Iris pigment epithelial cell (primary cell): ENCODE measurements at places on chromosomes 1 and 21.

- DNase-seq, result no peak
These were observed 78.1 kb downstream of the RERE start for GRCh38 chr1:8739377-8739776.

DNA sequence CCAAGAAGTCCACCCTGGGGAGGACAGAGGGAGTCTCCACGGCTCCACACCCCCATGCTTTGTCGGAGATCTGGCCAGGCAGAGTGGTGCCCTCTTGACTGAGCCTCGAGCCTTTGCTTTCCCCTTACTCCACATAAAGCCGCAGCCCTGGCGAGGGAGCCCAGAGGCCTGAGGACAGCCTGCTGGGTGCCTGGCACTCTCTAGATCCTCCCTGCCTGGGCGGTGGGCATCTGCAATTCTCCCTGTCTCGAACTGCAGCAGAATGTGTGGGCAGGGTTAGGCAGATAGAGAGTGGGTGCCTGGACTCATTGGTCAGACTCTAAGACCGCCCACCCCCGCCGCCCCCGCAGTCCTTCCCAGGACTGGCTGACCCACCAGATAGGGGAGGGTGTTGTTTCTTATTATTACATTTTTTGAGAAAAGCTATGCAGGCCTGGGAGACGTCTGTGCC lies 13.9 kb downstream of the EPHX1 start:
- no peak for DNase-seq

DNA sequence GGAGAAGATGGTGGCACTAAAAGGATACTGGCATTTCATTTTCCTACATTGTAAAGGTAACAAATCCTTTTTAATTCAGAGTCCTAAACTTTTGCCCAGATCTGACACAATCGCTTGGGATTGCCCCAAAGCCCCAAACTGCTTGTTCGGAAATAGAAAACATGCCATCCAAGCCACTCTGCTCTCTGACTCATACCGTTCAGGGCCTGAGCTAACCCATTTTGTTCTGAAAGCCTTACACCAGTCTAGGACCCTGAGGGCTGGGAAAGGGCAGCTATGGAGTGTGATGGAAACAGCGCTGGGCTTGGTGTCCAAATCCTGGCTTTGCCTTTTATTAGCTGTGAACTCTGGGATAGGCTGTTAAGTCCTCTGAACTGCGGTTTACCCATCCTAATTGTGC lies 159.4 kb upstream of the UBE2U start:
- DNase-seq, result peak; percentile 88

GRCh38 chr1:234842726-234843641 lies 233.0 kb upstream of the IRF2BP2 start:
- no peak for DNase-seq

DNA sequence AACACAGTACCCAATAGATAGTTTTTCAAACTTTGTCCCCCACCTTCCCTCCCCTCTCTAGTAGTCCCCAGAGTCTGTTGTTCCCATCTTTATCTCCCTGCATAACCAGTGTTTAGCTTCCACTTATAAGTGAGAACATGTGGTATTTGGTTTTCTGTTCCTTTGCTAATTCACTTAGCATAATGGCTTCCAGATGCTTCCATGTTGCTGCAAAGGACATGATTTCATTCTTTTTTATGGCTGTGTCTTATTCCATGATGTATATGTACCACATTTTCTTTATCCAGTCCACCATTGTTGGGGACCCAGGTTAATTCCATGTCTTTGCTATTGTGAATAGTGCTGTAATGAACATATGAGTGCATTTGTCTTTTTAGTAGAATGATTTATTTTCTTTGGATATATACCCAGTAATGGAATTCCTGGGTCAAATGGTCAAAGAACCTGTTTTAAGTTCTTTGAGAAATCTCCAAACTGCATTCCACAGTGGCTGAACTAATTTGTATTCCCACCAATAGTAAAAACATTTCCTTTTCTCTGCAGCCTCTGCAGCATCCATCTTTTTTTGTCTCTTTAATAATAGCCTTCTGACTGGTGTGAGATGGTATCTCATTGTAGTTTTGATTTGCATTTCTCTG lies 126.0 kb downstream of the AK5 start:
- peak; percentile 34 for DNase-seq

DNA sequence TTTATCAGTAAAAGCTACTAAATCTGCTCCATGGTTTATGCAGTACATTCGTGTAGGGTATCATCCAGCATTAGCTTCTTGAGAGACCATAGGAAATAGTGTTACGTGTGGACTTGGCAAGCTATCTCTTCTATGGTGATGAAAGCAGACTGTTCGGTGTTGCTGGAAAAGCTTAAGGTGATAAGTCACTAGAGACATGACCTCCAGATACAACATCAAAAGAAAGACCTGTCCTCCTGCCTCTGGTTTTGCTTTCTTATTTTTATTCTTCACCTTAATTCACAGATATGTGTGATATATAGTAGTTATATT lies 53.5 kb upstream of the S1PR1 start:
- DNase-seq, result peak; percentile 88

DNA sequence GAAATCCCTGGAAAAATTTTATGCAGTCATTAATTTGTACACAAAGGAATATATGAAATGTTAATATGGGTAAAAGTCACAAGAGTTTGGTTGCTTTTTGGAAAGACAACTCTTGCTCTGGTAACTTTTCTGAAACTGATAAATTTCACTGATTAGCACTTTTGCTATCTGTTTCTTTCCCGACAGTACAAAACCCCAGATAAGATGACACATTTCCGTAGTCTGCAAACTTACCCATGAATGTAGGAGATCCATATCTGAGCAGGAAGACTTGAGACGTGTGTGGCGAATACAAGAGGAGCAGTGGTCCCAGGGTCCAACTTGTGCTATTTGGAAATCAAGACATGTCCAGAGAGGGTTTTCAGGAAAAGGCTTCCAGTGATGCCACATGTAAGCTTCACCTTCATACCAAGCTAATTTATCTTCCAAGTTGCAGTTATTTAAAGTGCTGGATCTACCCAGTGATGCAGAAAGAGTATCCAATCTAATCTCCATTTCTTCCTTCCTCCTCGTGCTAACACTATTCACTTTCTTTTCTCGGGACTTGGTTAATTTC lies 35.9 kb upstream of the SAMSN1 start:
- DNase-seq, result no peak

DNA sequence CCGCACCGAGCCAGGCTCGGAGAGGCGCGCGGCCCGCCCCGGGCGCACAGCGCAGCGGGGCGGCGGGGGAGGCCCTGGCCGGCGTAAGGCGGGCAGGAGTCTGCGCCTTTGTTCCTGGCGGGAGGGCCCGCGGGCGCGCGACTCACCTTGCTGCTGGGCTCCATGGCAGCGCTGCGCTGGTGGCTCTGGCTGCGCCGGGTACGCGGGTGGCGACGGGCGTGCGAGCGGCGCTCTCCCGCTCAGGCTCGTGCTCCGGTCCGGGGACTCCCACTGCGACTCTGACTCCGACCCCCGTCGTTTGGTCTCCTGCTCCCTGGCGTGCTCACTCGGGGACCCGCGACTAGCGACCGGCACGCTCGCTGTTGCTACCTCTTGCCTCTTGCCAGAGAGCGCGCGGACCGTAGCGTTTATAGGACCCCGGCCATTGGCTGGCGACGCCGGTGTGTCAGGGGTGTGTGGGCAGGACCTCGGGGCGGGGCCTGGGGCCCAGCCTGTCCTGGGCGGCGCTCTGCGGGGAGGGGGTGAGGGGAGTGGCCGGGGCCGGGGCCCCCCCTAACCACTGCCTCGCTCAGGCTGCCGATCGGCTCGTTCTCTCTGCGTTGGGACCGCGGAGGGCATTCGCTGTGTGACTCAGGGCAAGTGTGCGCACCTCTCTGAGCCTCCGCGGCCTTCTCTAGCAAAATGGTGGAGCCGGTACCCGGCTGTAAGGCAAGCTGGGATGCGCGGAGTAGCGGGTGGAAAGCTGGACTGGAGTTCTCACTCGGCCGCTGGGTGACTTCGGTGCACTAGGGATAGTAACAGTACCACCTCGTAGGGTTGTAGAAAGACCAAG lies at the start of gene SLC2A1:
TSS of gene SLC2A1 (minus strand) at position 381 of the 832 bp plus-strand sequence. CDS start at position 164, 217 bp downstream.
- peak; percentile 96 for DNase-seq

- DNase-seq, result no peak
These were observed 374.6 kb upstream of the ESRRG start for GRCh38 chr1:217097819-217098218.

DNA sequence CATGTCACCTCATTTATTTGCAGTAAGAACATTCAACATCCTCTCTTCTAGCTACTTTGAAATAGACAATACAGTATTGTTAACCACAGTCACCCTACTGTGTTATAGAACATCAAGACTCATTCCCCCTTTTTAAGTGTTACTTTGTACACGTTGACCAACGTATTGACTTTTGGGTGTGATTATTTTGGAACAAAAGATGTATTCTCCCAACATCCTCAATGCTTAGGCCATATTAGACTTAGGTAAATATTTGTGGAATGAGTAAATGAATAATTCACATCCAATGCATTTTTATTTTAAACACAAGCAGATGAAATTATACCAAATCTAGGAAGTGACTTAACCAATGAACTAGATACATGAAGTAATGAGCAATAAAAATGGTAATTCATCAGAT lies 296.6 kb downstream of the CHRM3 start:
- no peak for DNase-seq

DNA sequence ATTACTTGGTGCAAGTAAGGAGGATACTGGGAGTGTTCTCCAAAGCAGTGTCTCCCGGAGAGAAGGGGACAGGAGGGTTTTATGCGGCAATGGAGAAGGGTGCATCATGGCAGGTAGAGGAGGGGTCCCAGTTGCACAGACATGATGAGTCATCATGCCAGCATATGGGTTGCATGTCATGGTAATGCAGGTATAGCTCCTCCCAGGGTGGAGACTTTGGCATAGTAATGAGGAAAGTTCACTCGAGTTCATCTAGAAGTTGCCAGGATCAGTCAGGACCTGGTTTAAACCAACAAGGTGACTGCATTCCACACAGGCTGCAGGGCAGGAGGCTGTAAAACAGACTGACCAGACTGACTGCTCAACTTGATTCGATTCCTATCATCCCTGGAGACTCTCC lies 355.7 kb upstream of the DUSP10 start:
- no peak for DNase-seq

DNA sequence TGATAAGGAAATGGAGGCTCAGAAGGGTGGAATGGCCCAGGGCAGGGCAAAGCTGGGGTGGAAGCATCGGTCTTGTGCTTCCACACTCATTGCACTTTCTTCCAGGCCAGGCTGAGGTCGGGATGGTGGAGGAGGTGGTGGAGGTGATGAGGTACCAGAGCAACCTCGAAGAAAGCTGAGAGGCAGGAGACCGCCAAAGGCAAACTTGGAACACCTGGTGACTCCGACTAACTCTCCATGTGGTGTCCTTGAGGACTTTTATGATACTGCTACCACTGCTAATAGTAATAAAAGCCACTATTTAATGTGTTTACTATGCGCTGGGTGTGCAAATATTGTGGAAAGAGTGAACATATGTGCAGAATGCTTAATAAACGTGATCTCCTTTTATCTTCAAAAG lies 16.9 kb upstream of the BTG2 start:
- no peak for DNase-seq

DNA sequence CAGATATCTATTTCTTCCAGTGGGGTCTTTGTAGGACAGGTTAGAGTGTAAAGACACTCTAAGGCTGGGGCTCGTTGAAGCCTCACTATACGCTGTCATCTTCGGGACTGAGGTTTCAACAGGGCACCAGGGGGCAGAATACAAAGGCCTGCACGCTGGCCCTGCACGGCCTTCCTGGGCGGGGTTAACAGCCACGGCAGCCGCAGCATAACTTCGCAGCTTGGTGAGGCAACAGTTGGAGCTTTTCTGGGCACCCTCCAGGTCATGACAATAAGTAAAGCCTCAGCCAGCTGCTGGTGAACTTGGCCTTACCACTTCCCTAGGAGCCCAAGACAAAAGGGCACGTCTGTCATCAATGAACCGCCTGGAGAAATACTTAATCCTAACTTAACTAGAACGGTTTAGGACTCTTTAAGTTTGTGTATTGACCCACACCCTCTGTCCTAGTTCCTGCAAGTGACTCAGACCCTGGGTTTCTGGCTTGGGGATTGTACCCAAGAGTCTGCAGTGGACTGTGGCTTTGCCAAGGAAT lies 2.3 kb upstream of the RUNX1 start:
- peak; percentile 91 for DNase-seq

DNA sequence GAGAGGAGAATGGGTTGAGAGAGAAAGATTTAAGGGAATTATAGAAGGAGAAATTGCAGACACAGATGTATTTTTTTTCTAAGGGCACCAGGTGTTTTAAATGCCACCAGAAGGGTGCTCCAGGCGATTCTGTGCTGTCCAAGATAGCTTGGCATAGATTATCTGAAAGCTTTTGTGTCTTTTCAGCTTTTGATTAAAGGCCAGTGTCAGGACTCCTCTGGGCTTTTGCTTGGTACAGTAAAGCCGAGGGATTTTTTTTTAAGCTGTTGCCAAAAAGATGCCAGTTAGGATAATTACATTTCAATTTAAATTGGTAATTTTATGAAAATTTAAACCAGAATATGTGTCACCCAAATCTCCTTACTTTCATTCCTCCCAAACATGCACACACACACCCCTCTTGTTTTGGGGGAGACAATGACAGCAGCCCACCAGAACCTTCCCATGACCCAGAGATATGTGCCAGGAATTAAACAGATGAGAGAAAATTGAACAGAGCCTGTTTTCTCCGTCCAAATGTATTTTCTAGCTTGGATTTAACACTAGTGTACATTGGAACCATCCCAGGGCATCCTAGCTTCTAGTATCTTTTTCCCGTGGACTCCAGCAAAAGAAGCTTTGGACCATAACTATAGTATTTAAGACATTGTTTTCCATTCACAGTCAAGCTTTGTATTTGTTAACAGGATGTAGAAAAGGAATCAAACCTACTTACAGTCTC lies 670.7 kb upstream of the CXADR start:
- DNase-seq, result no peak

DNA sequence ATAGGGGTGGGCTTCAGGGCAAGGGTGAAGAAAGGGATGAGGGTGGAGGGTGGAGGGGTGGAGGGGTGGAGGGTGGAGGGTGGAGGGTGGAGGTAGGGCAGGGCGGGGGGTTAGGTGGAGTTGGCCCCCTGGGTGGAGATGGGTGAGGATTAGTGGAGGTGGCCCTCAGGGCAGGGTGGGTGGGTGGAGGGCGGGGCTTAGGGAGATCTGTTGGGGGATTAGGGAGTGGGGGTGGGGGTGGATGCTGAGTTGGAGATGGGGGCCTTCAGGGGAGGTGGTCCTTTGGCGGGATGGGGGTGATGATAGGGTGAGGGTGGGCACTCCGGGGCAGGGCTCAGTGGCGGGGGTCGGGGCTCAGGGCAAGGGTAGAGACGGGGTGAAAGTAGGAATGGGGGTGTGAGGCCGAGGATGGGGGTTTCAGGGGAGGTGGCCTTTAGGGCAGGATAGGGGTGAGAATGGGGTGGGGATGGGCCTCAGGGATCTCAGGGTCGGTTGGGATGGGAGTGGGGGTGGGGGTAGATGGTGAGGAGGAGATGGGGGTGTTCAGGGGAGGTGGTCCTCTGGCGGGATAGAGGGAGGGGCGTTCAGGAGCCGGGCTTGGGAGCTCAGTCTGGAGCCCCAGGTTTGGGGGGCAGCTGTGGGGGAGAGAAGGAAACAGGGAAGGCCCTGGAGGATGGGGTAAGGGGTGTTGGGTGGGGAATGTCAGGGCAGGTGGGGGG lies 800 bp upstream of the DNMT3L start:
- DNase-seq, result no peak

- no peak for DNase-seq
These were observed 164.2 kb downstream of the PPIAL4G start for GRCh38 chr1:148318904-148319242.
